Left renal pelvis (tissue), 4 donors: ENCODE measurements at places on chromosomes 4 and X. TPM values are rescaled to one million over a fixed set of nuclear protein-coding genes. Genes with fewer than 3 reads are reported as not detected.

- DNase-seq = no peak
Observed at GRCh38 chr4:52192721-52193135, 141.6 kb downstream of the SPATA18 start.

DNA sequence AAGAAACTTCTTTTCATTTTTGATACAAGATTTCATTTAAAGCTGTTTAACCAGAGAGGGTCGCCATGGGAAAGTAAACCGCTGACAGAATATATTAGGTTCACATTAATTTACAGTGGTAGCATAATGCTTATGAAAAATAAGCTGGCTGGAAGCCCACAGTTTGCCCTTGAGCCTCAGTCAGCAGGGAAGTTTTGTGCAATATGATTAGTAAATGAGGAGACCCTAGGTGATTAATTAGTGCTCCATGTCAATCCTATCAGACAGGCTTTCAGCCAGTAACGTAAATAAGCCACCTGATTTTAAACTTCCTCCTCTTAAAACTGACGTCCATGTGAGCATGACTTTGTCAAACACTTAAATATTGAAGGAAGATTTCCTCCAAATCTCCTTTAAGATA is 134.2 kb downstream of the TSPAN5 start:
- DNase-seq = no peak

GRCh38 chr4:151921811-151922210 is 161.0 kb upstream of the GATB start:
- DNase-seq = no peak

DNA sequence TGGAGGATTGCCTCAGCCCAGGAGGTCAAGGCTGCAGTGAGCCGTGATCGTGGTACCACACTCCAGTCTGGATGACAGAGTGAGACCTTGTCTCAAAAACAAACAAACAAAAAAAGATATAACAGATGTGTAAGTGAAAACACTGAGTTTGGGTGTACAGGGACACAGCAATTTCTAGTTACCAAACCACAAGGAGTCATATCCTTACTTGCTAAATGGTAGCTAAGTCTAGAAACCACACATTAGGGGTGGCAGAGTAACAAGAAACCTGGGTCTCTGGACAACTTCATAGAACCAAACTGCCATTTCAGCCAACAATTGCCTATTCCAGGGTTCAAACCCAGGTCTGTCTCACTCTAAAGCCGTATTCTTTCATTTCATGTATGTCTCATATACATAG is 20.8 kb downstream of the PPEF2 start:
- DNase-seq = no peak

GRCh38 chr4:39486221-39486804 is 27.5 kb downstream of the LIAS start:
- no peak for DNase-seq

- DNase-seq = no peak
Observed at GRCh38 chr4:82744284-82744968, 54.2 kb downstream of the SCD5 start.

DNA sequence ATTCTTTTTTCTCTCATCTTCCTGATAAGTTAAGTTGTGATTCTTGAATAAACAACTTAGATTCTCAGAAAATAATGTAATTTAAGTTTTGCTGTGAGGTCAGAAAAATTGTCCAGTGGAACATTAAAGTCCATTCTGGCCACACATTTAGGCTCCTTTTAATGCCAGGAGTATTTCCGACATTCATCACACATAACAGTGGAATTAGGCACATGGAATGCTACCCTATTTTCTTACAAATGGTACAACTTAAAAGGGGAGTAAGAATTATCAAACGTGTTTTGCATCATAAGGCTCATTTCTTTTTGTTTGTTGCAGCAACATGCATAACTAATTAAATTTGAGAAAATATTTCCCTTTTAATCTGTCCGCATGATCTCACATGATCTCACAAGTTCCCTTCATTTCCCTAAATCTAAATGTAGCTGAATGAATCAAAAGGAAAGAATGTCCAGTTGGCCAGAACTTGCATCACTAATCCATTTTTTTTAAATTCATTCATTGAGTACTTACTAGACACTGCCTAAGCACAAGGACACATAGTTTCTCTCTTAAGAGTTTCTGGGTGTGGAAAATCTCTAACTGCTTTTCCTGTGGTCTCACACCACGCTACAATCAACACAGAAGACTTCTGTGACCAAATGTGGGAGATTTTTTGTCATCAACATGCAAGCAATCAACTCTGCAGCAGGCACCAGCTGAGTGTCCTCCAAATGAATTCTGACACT is 22.0 kb downstream of the SPARCL1 start:
- no peak for DNase-seq

DNA sequence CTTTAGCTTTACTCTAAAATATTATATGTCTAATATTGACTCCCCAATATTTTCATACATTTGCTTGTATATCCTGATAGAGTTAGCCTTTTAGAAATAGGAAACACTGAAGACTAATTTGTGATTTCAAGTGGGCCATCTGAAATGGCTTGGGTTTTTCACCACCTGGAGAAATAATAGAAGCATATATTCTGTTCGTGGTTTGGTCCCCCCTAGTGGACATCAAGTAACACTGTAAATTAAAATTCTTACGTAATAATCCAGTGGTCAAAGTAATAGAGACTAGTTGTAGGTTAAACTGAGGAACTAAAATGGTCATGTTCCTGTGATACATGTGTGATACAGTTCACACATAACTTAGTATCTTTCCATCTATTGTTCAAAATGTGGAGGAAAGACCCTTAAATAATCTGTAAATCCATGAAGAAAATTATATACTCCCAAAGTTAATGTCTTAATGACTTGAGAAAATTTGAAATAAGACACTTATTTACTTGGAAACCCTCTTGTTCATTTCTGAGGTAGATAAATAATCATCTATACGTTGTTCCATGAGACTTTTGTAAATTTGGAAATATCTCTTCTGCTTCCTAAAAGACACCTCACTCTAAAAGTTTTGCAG is 79.8 kb upstream of the SMARCAD1 start:
- DNase-seq = no peak

The ADGRL3 gene
- 29.3 TPM for polyA plus RNA-seq

DNA sequence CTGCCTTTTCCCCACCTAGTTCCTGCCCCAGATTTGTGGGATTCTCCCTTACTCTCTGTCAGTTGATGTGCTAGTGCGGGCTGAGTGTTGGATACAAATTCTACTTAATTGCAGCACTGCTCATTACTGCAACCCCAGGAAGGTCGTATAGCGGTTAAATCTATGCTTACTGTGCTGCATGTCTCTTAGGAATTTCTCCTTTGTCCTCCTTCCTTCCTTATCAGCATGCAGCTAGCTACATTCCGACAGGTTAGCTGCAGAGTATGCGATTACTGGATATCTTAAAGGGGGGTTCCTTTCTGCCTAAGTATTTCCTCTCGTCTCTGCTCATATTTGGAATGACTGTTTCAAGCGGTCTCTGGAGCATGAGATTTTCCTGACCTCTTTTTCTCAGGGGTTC is 662.8 kb downstream of the TLL1 start:
- no peak for DNase-seq
